Suprapubic skin (tissue), 4 donors: ENCODE measurements at places on chromosomes 12 and 14.

GRCh38 chr12:76830436-76830835 lies 48.4 kb downstream of the CSRP2 start:
- no peak overlapping the region for H3K27ac ChIP-seq
- H3K4me3 ChIP-seq, result no peak overlapping the region
- H3K36me3 ChIP-seq, result peaks cover 36% of the 10 kb centered on the region
- no peak for DNase-seq
- H3K4me1 ChIP-seq, result no peaks in the 10 kb centered on the region
- no peaks in the 10 kb centered on the region for H3K27me3 ChIP-seq

DNA sequence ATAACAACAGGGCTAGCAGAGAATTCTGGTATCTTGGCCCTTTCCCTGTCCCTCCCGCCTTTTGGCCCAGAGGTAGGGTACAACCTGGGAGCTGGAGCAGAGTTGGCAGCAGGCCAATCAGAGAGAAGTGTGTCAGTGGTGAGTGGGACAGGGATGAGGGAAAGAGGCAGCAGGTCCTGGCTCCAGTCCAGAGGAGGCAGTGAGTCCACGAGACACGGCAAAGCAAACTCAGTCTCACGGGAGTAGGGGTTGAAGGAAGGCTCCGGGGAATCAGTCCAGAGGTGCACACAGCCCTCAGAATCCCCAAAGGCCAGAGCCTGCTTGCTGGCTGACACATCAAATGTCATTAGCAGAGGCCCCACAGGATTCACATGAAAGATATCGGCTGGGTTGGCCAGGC lies 7.3 kb downstream of the PAN2 start:
- no peaks in the 10 kb centered on the region for H3K27me3 ChIP-seq
- DNase-seq, result no peak
- no peaks in the 10 kb centered on the region for H3K4me1 ChIP-seq
- H3K4me3 ChIP-seq, result no peak overlapping the region
- H3K36me3 ChIP-seq, result peaks cover 71% of the 10 kb centered on the region

DNA sequence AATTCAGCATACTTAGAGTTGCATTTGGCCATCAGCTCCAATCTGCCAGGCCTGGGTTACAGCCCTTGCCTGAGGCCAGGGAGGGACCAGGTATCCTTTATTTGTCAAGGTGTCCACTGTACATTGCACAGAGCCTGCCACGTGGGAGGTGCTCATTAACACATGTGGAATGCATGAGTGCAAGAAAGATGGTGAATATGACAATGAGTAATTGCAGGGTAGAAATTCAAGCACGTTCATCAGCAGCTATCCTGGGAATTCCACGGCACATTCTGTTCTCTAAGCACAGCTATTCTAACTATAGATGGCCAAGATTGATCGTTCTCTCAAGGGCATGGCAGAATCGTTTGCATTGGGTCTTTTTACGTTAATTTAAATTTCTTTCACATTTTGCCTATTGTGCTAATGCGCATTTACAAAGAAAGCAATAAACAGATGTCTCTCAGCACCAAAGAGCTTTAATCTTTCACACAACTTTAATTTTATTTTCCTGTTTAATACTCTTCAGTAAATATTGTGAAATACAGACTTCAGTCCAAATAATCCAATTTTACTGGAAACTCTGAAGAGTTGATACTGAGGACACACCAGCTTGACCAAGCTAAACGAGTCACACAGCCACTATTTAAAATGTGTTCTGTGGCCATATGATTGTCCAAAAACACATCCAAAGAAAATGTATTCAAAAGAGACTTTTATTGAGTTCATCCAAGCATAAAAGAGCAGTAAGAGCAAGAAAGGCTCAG lies 1025.7 kb upstream of the TMEM132C start:
- no peaks in the 10 kb centered on the region for H3K4me1 ChIP-seq
- H3K27ac ChIP-seq, result peak overlapping the region; percentile 35
- no peaks in the 10 kb centered on the region for H3K36me3 ChIP-seq
- H3K27me3 ChIP-seq, result no peaks in the 10 kb centered on the region

DNA sequence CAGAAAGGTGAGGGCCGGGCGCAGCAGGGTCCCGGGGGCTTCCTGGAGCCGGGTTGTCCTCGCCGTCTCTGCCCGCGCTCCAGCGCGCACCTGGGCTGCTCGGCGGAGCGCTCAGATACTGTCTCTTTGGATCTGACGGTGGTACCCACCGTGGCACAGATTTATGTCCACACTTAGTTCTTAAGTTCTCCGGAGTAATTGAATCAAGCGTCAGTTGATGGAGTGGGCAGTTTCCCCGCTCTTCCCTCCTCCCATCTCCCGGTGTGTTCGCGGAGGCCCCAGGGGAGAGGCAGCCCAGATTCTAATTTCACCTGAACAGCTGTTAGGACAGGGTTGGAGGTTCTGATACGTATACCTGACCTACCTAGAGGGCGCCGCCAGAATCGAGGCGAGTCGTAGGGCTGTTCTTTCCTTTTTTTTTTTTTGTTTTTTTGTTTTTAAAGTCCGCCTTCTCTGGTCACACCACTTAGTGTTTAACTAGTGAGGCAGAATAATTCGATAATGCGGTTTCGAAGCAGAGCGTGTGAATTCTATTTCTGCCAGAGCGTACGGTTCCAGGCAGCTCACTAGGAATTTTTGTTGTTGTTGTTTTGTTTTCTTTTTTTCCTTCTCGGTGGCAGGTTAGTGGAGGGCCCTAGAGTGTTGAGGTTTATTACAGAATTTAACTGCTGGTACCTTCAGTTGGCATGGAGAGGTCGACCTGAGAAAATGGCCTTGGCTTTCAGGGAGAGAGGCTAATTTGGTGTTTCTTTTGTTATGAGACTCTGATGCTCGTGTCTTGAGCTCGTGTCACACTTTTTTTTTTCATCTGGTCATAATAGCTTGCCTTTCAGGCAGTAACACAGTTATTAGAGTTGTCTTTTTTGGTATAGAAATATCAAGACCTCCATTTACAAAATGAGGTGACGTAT lies 22.3 kb upstream of the GNS start:
- peaks cover 22% of the 10 kb centered on the region for H3K4me1 ChIP-seq
- DNase-seq, result no peak
- H3K27me3 ChIP-seq, result peaks cover 29% of the 10 kb centered on the region

- H3K27me3 ChIP-seq, result no peaks in the 10 kb centered on the region
- no peak overlapping the region for H3K27ac ChIP-seq
- no peaks in the 10 kb centered on the region for H3K36me3 ChIP-seq
- H3K4me1 ChIP-seq, result no peaks in the 10 kb centered on the region
- H3K4me3 ChIP-seq, result no peak overlapping the region
Observed at GRCh38 chr14:61211476-61212255, 69.5 kb downstream of the TMEM30B start.

- no peak for DNase-seq
- H3K4me3 ChIP-seq, result peak overlapping the region; percentile 30
- H3K4me1 ChIP-seq, result peaks cover 54% of the 10 kb centered on the region
- no peak overlapping the region for H3K27ac ChIP-seq
- H3K27me3 ChIP-seq, result no peaks in the 10 kb centered on the region
Observed at GRCh38 chr12:6074427-6074826, 50.0 kb downstream of the VWF start.

DNA sequence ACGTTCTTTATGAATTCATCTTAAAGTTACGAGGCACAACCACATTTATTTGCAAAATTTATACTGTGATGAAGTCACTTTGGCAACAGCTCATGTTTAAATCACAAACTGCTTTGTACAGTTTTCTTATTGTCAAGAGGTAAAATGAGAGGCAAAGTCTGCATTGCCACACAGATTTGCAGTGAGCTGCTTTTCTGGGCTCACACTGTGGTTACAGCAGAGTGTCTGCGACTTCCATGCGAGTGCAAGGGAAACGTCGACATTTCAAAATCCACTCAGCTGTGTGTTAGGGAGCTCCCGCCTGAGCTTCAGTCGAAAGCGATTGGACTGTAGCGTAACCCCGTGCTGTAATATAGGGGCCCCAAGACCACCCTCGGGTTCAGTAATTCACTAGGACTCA lies 13.0 kb downstream of the MTA1 start:
- no peak overlapping the region for H3K4me3 ChIP-seq
- no peak overlapping the region for H3K27ac ChIP-seq
- no peaks in the 10 kb centered on the region for H3K27me3 ChIP-seq
- H3K4me1 ChIP-seq, result peaks cover 10% of the 10 kb centered on the region
- DNase-seq, result no peak
- no peaks in the 10 kb centered on the region for H3K36me3 ChIP-seq

- no peak overlapping the region for H3K27ac ChIP-seq
- H3K4me3 ChIP-seq, result no peak overlapping the region
- H3K4me1 ChIP-seq, result no peaks in the 10 kb centered on the region
- H3K27me3 ChIP-seq, result no peaks in the 10 kb centered on the region
Observed at GRCh38 chr14:59370158-59370742, 94.9 kb downstream of the GPR135 start.

GRCh38 chr12:97292588-97292987 lies 170.0 kb upstream of the RMST start:
- no peak overlapping the region for H3K4me3 ChIP-seq
- no peaks in the 10 kb centered on the region for H3K27me3 ChIP-seq
- no peak for DNase-seq
- no peak overlapping the region for H3K27ac ChIP-seq
- no peaks in the 10 kb centered on the region for H3K4me1 ChIP-seq
